ENCODE measurements at places on chromosomes 6 and 20. TPM values are rescaled to one million over a fixed set of nuclear protein-coding genes. Genes with fewer than 3 reads are reported as not detected.

Gene CST5
- not detected for total RNA-seq

Gene CLVS2
- 0.12 TPM for total RNA-seq

Gene CPXM1
- total RNA-seq, result 3.5 TPM

Gene HACE1
- 26.3 TPM for total RNA-seq

Gene RBM24
- total RNA-seq, result 7.0 TPM

Gene PROCR
- 67.1 TPM for total RNA-seq

Gene BMP7
- not detected for total RNA-seq

Gene LY6G5B
- 3.4 TPM for total RNA-seq

Gene TRIM15
- total RNA-seq, result not detected

Gene CTNNBL1
- 34.4 TPM for total RNA-seq

Gene ZNF165
- 0.77 TPM for total RNA-seq

Gene LAMA2
- total RNA-seq, result 58.3 TPM

Gene B3GAT2
- total RNA-seq, result under 0.01 TPM

Gene NECAB3
- total RNA-seq, result 29.9 TPM

Gene GLP1R
- not detected for total RNA-seq

Gene CDH4
- 8.5 TPM for total RNA-seq

Gene WFDC2
- not detected for total RNA-seq

Gene ADGB
- not detected for total RNA-seq

Gene OPN5
- total RNA-seq, result not detected

Gene ENPP1
- 31.9 TPM for total RNA-seq

Gene SPEF1
- total RNA-seq, result 0.25 TPM

Gene TPMT
- 27.4 TPM for total RNA-seq

Gene ORC3
- 30.2 TPM for total RNA-seq

Gene WDR46
- 102 TPM for total RNA-seq

Gene TNFRSF21
- total RNA-seq, result 3.5 TPM

Gene SLC22A7
- not detected for total RNA-seq

Gene HLA-DMB
- not detected for total RNA-seq

Gene RSPH4A
- total RNA-seq, result 0.12 TPM

Gene HLA-F
- 1.4 TPM for total RNA-seq

Gene PREX1
- total RNA-seq, result 21.4 TPM

Gene GSTA3
- not detected for total RNA-seq

Gene LRRC73
- total RNA-seq, result 0.62 TPM

Gene LAMA4
- total RNA-seq, result 105 TPM

Gene FOXC1
- 1.5 TPM for total RNA-seq

Gene PRND
- total RNA-seq, result 0.12 TPM

Gene PERP
- 22.5 TPM for total RNA-seq

Gene COL12A1
- total RNA-seq, result 765 TPM

Gene UBD
- not detected for total RNA-seq

Gene PDE10A
- total RNA-seq, result 2.3 TPM

Gene FAM217A
- total RNA-seq, result not detected

Gene PPP1R10
- total RNA-seq, result 18.0 TPM

Gene IMPG1
- total RNA-seq, result 0.37 TPM

Gene DNAH8
- total RNA-seq, result 0.12 TPM

Gene TAGAP
- not detected for total RNA-seq

Gene ADGRF5
- under 0.01 TPM for total RNA-seq

Gene CCN6
- not detected for total RNA-seq

Gene TTLL9
- total RNA-seq, result under 0.01 TPM

Gene C6orf132
- 1.5 TPM for total RNA-seq

Data from uterine smooth muscle cell (primary cell).